ENCODE measurements at places on chromosomes 13 and 19.
A peak's percentile ranks its signal among the peaks of the same experiment; 100 is the strongest.

DNA sequence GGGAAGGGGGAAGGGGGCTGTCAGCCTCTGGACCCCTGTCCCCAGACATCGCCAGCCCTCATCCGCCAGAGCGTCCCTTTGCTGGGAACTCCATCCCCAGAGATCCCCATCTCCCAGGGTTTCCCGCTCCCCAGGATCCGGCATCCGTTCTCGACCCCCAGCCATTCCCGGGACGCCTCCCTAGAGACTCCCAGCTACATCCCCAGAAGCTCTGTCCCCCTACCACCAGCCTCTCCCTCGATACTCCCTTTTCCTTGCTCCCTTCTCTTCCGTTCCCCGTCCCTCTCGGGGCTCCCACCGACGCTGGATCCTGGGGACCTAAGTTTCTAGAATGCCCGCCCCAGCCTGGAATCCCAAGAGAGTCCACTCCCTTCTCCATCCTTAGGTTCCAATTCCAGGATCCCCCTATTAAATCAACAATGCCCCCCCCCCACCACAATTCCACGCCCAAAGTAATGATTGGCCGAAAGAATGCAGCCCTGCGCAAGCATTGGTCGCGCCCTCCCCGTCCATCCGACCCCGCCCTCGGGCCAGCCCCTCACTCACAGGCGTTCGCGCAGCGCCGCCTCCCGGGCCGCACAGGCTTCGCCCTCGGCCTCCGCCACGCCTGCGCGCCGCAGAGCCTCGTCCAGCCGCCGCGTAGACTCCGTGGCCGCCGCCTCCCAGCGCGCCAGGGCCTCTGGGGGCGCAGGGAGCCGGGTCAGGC lies 3.2 kb downstream of the CCDC194 start:
- DNase-seq: no peak

- no peak for DNase-seq
These were observed 149.0 kb downstream of the SLITRK1 start for GRCh38 chr13:83733293-83733692.

- no peak for DNase-seq
These were observed 942.6 kb upstream of the SLC10A2 start for GRCh38 chr13:104008541-104009435.

GRCh38 chr13:106494936-106495335 lies 40.5 kb downstream of the EFNB2 start:
- no peak for DNase-seq

DNA sequence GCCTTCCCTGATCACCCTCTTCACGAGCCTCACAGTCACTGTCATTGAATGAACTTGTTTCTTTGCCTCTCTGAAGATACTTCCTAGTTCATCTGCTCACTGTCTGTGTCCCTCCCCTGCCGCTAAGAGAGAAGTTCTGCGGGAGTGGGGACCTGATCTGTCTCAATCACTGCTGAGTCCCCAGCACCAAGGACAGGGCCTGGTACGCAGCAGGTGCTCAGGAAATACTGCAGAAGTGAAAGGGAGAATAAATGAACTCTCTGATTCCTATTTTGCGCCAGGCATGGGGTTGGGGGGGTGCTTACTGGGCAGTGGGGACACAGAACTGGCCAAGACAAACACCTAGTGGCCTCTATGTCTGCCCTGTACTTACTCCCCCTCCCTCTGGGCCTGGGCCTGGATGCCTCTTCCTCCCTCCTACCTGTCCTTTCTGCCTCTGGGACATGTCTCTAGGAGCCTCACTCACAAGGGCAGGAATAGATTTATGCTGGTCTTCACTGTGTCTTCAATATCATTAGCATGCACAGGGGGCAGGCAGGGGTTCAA lies 17.5 kb downstream of the FCGBP start:
- no peak for DNase-seq

GRCh38 chr19:34669305-34669704 lies 7.7 kb downstream of the SCGB2B2 start:
- DNase-seq: no peak

DNA sequence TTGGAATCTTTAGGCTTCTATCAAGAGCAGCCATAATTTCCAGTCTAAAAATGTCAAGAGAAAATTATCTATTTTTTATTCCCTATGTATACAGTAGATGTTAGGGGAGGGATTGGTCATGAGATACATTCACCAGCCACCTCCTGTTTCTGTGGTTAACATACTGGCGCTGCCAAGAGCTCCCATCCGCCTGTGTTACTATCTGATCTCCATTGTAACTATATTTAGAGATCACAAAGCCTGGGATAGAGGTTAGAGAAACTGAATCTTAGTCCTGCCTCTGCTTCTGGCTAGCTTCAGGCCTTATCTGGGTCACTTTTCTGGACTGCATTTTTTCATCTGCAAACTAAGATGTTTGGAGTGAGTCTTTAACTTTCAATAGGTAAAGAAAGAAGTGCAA lies 46.3 kb downstream of the POLR1D start:
- DNase-seq: no peak

- DNase-seq: no peak
These were observed 7.6 kb downstream of the KLHL26 start for GRCh38 chr19:18644196-18645034.

DNA sequence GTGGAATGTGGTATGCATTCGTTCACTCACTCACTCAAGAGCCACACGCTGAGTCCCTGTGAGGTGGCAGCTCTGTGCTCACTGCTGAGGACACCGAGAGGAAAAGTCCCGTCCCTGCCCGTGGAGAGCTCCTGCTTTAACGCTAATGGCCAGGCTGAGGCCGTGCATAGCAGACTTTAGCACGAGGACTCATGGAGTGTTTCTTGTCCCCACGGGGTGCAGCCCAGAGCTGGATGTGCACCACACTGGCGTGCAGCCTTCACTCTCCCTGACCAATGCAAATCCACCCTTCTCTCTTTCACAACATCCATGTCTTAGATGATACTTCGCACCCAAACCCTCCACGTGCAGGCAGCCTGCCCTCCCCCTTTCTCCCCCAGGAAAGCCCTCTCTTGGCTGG lies 159.6 kb upstream of the ZNF536 start:
- DNase-seq: no peak

- no peak for DNase-seq
These were observed 417.4 kb downstream of the EFNB2 start for GRCh38 chr13:106118050-106118449.

DNA sequence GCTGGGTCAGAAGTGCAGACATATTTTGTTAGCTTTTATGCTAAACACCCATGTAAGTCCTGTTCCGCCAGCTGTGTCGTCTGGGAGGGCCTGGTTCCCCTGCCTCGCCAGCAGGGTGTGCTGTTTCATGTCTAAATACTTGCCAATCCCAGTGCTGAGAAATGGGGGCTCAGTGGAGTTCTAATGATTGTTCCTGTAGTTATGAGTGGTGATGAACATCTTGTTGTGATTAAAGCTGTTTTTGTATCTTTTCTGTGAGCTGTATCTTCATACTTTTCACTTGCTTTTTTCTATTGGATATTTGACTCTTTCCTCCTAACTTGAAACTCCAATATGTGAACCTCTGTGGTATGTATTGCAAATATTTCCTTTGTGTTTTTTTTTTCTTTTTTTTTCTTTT lies 32.7 kb downstream of the KDM4B start:
- no peak for DNase-seq

GRCh38 chr19:35757231-35757748 lies 461 bp upstream of the HSPB6 start:
- no peak for DNase-seq

DNA sequence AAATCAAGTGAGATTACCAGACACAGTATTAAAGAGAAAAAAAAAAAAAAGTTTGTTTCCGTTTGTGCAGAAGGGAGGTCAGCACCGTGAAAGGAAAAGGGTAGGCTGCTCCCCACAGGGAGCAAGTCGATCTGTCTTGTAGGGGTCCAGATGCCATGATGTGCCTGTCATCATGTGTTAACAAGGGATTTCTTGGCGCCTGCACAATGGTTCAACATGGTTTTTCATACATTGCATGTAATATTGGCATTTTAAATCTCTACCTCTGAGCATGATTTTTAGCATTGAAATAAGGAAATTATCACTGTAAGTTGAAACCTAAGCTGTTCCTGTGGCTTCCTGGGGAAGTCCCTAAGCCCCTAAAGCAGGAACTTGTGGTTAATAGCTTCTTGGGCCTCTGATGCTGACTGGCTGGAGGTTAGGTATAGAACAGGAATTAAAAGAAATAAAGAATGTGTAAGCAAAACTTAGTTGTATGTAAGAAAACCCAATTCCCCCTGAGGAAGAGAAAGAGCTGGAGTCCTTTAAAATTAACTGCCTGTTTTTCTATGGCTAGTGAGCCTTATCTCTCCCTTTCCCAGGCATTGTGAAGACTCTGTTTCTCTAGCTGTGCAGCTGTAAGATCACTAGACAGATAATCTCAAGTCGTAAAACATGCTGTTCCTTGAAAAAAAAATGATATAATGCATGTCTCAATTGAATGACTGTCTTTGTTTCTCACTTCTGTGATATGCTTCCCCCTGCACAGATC lies 7.4 kb upstream of the FCGBP start:
- no peak for DNase-seq

- no peak for DNase-seq
These were observed 1197.5 kb downstream of the EFNB2 start for GRCh38 chr13:105338006-105338405.

- DNase-seq: peak; percentile 99
These were observed 177.5 kb downstream of the DCLK1 start for GRCh38 chr13:35953537-35954206.

DNA sequence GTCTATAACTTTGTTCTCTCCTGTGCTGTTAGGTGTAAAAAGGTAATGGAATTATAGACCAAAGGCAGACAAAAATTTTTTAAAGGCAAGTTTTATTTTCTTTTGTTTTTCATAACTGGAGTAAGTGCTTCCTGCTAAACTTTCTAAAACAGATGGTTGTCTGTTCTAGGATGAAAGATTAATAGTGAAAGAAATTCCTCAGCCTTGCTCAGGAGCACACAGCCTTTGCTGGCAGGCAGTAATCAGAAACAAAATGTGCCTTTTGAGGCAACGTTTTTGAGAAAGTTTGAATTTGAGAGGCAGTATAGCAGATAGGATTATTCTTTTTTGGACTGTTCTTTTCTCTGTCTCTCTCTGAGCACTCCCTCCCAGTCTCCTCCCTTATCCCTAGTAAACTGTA lies 2749.5 kb downstream of the PCDH9 start:
- no peak for DNase-seq

- no peak for DNase-seq
These were observed 23.3 kb downstream of the RBM26 start for GRCh38 chr13:79382545-79383275.

DNA sequence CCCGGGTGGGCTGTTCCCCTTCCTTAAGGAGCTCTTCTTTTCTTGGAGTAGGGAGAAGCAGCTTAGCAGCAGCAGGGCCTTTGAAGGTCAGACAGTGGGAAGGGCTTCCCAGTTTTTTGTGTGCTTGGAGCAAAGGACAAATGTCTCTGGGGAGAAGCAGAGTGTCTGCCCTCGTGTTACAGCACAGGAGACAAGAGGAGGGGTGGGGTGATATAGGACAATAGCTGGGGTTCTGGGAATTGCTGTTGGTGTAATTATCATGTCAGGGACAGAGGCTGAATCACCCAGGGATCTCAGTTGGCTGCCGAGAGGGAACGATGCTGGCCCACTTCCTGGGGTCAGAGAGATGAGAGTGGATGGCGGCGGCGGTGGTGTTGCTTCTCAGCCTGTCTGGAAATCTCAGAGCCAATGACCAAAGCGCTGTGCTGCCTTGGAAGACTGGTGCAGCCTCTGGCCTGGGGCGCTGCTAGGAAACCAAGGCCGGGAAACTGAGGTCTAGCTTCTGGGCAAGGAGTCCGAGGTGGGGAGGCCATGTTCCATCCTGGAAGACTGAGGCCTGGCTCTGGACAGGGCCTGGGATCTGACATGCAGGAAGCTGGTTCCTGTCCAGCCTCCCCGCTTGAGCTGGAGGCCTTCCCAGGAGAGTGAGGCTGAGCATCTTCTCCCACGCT lies 1.2 kb downstream of the INAFM1 start:
- no peak for DNase-seq

DNA sequence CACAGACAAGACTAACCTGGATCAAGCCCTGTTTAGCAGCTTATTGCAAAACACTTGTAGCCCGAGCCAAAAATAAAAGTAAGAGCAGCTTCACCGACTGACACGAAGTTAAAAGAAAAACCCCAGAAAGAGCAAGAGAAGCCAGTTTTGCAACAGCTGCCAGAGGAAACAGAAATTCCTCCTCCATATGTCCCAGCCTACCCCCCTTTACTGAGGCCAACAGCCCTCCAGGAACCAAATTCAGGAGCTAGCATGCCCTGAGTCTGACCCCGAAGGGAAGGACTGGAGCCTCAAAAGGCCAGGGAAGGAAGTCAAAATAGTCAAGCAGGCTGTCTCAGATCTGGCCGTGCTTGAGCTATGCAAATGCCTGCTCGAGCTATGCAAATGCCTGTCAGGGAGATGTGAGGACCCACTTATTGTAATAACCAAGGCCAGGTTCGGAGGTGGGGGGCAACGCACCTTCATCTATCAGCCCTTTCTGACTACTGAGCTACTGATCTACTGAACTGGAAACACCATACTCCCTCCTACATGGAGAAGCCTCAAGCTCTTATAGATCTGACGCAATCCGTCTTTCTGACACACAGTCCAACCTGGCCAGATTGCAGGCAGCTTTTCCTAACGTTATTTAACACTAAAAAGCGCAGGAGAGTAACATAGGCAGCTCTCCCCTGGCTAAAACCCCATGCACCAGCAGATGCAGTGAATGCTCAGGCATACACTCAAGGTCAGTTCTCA lies 6.7 kb downstream of the SIGLEC11 start:
- DNase-seq: no peak

- no peak for DNase-seq
These were observed 767 bp upstream of the ZNF793 start for GRCh38 chr19:37505958-37506386.

GRCh38 chr19:43625918-43626579 lies 6.6 kb upstream of the ZNF428 start:
- no peak for DNase-seq

GRCh38 chr13:63632321-63632720 lies 2216.7 kb upstream of the PCDH20 start:
- no peak for DNase-seq

- no peak for DNase-seq
These were observed 9.0 kb downstream of the MICU2 start for GRCh38 chr13:21594715-21595545.

DNA sequence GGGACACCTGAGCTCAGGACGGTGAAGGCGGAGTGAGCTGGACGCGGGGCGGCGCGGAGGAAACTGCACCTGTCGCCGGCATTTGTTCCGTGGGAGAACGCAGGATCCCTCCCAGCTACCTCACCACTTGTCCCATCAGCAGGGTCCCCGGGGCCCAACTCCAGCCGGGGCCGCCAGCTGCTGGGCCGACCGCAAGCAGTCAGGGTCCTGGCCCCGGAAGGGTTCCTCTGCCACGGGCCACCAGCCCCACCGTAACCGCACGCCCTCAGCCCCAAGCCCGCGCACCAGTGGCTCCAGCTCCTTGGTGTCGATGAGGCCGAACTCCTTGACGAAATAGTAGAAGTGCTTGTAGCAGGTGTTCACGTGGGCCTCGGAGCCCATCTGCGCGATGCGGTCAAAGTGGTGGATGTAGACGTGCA lies 19.6 kb downstream of the MOB3A start:
- no peak for DNase-seq

Measured in cerebellar nuclear complex (tissue), 1 donor.